Activated CD4-positive, alpha-beta T cell treated with anti-CD3 and anti-CD28 coated beads, Interleukin-2, amount 50 U/mL, for 24 hours (primary cell): ENCODE measurements at places on chromosomes 7 and 10.

DNA sequence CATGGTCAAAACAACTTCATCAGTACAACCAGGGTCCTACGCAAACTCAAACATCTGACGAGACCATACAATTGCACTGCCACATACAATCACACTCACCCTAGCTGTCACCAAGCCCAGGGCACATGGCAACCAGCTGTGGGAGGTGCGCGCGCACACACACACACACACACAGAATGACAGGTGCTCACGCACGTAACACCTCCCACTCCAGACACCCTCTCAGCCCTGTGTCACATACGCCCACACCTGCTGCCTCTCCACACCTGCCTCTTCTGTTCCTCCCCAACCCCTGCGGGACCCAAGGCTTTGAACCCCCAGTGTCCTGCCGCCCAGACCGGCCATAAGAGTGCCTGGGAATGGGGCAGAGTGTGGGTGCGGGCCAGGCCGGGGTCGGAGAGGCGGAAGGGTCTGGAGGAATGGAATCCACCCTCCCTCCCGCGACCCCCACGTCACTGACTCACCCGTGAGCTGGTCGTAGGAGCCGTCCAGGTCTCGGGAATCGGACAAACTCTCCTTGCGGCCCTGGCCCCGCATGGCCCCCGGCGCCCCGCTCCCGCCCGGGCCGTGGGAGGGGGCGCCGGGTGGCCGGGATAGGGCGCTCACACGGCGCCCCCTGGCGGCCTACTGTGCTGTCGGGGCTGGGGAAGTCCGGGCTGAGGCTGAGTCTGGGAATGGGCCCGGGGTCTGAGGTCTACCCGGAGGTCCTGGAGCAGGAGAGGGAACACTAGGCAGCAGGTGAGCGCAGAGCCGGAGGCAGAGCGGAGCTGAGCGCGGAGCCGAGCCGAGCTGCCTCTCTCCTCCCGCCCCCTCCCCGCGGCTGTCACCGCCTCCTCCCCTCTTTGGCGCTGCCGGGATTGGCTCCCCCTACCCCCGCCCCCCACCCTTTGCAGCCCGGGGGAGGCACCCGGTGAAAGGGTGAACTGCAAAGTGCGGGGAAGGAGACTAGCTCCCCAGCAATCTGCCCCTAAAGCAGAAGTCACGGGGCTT is at the start of gene KCNIP2:
Gene KCNIP2, minus strand, starts transcription at position 769 of the 990 bp plus-strand sequence. Its CDS starts 232 bp downstream, at position 537.
- no peak for DNase-seq

DNA sequence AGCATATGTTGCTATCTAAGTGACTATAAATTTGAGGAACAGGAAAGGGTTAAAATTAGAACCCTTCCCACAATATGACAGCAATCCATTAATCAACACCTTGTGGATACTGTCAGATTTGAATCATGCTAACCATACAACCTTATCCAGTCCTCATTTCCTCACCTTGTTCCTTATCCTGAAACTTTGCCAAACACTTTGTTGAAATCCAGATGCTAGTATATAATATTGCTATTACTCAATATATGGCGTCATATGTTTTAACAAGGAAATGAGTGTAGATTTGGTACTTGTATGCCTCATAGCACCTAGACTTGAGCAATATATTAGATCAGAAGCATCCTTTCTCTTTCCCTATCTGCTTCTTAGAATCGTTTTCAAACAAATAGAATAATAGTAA is 66.3 kb upstream of the SLC25A13 start:
- DNase-seq = no peak

DNA sequence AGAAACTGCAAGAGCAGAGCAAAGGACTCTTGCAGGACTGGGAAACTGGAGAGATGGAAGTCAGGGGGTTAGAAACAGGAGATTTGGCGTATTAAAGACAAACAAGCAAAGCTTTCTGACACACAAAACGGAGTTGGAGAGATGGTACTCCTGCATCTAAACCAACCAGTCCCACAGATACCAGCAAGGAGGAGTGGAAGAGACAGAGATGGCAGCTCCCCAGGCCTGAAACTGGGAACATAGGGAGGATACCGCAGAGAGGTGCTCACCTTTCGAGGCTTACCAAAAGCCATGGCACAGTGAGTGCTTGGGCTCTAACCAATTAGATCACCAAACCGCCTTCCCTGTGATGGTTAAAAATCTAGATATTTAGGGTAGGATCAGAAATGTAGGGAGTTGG is 4.8 kb upstream of the MBL2 start:
- DNase-seq = no peak

DNA sequence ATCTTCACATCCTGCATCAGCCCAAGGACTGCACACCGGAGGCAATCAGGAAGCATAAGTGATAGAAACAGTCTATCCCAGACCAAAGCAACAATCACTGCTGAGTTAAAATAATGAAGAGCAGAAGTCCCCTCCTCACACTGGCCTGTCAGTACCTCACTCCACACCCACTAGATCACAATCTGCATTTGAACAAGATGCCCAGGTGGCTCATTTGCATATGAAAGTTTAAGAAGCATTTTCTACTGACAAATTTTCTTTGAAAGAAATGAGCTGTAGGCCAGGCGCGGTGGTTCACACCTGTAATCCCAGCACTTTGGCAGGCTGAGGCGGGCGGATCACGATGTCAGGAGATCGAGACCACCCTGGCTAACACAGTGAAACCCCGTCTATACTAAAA is 77.4 kb downstream of the CUL2 start:
- DNase-seq = no peak

- DNase-seq = no peak
Observed at GRCh38 chr10:5948208-5948585, 29.1 kb downstream of the IL15RA start.

DNA sequence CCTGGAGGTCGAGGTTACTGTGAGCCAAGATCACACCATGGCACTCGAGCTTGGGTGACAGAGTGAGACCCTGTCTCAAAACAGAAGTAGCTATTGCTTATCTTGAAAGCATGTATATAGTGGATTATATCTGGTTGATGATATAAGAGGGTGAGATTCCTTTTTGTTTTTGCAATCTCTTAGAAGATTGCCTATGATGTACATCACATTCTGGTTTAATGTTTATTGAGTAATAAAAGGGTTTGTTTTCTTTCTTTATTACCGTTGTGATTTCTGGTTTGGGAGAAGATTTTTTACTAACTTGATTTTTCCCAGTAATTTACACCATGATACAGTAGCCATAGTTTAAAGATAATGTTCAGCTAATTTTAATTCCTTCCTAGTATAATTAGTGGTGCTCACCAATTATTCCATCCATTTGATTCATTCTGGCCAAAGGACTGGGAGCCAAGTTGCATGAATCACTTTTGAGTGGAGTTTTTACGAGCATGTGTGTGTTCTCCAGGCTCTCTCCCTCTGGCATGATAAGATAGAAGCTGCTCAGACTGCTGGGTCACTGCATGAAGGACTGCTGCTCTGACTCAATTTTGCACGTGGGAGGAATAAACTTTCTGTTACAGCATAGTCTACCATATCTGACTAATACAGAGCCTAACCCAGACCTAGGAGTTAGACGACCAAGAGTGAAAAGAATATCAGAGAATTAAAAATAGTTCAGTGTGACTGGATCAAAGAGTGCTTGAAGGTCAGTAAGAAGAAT is 13.5 kb upstream of the TSPAN13 start:
- DNase-seq = no peak

DNA sequence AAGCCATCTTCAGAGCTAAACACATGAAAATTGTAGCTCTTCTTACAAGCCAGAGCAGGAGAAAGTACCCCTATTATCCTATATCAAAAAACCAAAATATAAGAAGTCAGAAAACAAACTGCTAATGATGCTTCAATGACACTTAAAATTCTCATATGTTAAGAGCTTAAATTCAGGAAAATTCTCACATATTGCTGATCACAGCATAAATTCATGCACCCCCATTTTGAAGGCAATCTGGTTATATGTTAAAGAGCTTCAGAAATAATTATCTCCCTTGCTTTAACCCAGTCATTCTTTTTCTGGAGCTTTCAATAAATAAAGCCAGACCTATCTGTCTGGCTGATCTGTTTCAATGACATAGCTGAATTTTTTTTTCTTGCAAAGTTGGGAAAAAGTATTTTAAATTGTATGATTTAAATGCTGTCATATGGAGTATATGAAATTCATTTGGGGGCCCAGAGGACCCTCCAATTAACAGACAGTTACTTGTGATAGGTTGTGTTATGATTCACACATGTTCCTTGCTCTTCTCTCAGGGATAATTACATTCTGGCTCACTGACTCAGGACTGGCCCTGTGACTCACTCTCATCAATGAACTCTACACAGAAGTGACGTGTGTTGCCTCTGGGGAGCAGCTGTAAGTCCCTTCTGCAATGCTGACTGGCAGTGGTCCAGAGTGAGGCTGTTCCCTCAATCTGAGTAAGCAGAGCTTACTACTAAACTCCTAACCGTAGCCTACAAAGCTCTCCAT is 85.2 kb downstream of the HGF start:
- no peak for DNase-seq

DNA sequence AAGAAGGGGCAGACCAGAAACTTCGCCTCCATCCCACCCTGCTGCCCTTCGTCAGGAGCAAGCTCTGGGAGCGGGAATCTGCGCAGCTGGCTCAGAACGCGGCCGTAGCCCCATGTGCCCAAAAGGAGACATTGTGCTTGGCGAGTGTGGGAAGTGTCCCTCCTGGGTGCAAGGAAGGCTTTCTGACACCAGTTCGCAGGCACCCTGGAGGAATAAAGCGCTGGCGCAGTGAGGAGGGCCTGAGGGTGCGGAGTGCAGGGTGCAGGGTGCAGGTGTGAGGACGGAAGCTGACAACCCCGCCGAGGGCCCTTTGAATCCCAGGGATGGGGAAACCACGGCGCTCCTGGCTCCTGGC is 811 bp downstream of the SLIT1 start:
- DNase-seq = no peak

GRCh38 chr7:117688126-117688525 is 185.1 kb downstream of the CTTNBP2 start:
- DNase-seq = no peak

DNA sequence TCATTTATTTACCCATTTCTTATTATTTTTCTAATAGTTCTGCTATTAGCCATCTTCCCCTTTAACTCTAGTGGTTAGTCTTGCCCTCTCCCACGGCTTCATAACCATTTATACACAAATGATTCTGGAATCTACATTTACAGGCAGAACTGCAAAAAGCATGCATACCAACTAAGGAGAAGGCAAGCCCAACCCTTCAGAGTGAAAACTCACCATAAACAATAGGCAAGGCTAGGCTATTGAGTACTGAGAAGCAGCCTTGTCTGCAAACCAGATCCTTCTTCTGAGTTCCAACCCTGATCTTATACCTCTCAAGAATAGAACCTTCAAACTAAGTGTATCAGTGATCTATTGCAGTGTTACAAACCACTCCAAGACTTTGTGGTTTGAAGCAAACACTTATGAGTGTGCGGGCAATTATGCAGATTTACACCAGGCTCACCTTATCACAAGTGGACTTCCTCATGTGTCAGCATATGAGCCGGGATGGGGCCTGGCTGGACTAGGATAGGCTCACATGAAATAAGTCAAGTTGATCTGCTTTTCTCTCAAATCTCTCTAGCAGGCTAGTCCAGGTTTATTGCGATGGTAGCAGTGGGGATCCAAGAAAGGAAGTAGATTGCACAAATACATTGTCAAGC is 896.9 kb upstream of the PHF14 start:
- no peak for DNase-seq

DNA sequence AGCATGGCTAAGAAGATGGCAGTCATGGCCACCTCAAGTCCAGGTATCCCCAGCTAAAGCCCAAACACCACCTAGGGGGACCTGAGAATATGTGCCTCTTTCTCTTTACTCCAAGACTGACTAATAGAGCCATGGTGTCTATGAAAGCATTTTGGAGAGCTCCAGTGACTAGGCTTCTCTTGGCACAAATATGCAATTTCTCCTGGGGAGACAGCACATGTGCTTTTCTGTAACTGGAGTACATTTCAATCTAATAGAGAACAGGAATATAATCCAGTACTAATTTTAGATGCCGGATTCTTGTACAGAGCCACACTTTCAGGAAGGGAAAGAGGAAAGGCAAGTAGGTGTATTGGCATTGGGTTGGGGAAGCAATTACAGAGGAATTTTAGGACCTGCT is 260.1 kb downstream of the BMPER start:
- DNase-seq = no peak

DNA sequence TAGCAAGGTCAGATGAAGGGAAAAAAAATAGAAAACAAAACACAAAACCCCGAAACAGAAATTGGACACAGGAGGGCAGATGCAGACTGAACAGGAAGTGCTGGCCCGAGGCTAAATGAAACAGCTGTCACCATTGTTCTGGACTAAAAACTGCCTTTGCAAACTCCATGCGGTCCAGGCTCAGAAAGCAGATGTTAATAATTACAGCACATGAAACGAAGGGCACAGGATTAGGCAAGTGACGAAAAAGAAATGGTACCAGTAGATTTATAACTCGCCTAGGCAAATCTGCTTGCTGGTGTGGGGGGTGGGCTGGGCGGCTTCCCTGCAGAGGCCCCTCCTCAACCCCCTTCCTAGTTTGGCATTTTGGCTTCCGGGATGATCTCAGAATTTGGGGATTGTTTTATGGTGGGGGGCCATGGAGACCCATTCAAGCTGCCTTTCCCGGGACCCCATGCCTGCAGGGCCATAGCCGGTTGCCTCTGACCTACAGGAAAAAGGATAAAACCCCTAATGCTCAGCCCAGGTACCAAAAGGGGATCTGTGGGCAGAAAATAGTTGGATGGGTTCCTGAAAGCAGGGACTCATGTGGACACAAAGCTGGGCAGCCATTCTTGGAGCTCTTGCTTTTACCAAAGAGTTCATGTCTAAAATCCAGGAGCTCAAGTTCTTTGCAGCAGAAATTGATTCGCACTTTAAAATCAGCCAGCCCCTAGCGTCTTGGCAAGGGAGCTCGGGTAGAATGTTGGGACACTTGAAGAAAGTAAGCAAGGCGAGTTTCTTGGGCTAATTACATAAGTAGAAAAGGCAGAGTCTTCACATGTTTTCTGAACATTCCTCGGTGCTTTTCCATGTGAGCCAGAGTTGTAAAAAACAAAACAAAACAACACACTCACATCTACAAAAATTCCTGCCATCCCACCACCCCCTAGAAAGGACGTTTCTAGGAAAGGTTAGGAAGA is 39.0 kb upstream of the EMX2 start:
- no peak for DNase-seq

- DNase-seq = no peak
Observed at GRCh38 chr10:104589871-104590270, 51.2 kb upstream of the SORCS3 start.

DNA sequence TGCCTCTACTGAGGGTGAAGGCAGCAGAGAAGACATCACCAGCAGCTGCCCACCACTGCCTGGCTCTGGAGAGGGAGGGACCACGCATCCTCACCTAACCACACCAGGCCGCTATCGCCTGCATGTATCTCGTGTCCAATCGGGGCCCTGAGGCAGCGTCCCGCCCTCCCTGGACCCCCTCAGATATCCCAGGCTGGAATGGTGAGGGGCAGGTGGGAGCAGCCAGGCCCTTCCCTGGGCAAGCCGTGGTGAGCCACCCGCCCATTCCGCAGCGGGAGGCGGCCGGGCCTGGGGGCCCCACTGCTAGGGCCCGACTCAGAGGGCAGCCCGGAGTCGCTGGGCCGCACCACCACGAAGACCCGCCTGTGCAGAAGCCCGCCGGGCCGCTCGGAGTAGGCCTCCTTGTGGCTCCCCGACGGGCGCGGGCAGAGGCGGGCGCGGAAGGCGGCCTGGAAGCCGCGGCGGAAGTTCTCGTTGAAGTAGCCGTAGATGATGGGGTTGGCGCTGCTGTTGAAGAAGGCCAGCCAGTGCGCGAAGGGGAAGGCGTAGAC is 21.6 kb upstream of the PPA1 start:
- DNase-seq = no peak
